ENCODE measurements at places on chromosomes 11 and 22.

DNA sequence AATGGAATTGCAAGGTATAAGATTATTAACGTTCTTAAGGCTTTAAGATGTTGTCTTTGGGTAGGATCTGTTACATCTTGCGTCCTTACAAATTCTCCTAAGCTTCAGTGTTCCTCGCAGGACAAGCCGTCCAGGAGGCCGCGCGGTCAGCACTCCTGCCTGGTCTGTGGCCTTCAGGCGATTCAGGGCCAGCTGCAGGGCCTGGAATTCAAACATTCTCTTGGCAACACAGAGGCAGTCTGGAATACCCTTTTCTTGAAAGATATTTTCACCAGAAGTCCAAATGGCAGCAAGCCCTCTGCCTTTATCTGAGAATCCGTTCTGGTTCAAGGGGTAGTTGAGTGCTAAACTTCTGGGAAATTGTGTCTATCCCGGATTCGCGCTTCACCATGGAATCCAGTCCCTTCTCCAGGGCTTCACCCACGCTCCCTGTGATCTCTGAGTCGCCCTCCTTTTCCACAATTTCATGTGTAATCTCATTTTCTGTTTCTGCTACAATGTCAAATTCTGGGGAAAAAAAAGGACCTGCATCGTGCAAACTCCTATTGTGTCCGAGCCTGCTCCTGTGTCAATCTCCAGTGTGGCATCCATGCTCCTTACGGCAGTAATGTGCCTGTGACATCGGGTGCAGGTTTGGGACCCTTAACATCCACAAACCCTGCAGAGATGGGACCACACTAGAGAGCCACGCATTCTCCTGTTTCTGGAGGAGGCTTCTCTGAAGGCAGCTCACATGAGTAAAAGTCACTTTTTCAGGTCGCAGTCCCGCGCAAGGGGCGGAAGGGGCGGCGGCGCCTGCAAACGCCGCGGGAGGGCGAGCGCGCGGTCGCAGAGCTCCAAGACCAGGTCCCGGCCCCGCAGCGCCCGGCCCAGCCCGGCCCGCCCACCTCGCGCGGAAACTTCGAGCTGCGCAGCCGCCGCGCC lies 25.4 kb upstream of the SORL1 start:
- DNase-seq, result no peak

DNA sequence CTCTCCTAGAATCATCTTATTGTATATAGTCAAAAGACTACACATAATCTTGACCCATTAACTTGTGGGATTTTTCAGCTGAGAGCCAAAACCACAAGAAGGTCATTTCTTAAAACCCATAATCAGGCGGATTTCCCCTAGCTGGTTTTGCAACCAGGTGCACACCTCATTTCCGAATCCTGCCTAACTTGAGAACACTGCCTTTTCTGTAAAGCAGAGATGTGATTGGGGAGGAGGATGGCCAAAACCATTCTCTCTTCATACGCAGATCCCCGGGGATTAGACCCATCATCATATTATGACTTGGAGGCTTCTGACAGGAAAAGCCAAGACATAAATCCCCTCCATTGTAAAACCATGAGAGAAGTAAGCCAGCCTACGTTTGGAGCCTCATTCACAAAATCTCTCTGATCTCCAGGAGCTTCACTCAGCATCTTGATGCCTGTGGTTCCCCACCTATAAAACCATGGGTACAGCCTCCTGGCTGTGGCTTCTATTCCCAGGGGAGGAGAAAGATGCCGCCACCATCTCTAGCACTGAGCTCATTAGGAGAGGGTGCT lies 191.3 kb downstream of the KIF18A start:
- DNase-seq, result peak; percentile 23

GRCh38 chr11:26993965-26994457 lies at the start of gene FIBIN:
FIBIN (plus strand) TSS chr11:26994112; CDS start chr11:26994527, 415 bp downstream.
- DNase-seq, result peak; percentile 70

GRCh38 chr11:19886498-19886897 lies 173.9 kb downstream of the NAV2 start:
- no peak for DNase-seq

DNA sequence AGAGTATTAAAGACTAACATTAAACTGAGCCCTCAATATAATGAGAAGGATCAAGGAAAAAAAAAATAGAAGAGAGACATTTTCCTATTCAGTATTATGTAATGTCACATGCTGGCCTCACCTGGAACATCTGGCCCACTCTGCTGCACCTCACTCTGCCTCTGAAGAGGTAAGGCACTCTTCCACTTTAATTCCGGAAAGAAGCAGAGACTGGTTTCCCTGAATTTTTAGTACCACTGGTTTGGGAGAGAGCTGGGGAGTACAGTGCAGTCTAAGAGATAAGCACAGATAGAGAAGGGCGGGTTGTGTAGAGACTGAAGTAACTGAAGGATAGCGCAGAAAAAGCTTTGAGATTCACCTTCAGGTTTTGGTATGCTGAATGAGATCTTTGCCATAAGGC lies 178.7 kb downstream of the SOX6 start:
- DNase-seq, result no peak

DNA sequence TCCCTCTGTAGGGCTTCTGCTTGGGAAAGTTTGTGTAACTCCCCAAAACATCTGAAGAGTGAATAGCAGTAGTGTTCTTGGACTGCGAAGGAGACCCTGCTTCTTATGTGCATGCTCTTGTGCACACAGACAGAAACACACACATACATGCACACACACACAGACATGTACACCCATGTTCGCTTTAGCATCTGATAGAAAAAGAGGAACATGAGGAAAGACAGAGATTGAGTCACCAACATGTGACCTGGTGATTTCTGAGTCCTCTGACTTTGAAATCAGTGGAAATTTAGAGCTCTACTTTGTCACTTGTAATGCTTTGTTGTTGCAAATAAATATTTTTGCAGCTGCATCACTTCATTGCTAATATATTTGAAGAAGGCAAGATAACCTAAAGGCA lies 23.8 kb downstream of the CD44 start:
- DNase-seq, result peak; percentile 47

GRCh38 chr22:27930331-27931060 lies 11.4 kb upstream of the PITPNB start:
- peak; percentile 35 for DNase-seq

- DNase-seq, result peak; percentile 71
These were observed 7.4 kb downstream of the CNTF start for GRCh38 chr11:58629857-58630256.

- no peak for DNase-seq
These were observed 6.4 kb downstream of the ACRV1 start for GRCh38 chr11:125674210-125674609.

DNA sequence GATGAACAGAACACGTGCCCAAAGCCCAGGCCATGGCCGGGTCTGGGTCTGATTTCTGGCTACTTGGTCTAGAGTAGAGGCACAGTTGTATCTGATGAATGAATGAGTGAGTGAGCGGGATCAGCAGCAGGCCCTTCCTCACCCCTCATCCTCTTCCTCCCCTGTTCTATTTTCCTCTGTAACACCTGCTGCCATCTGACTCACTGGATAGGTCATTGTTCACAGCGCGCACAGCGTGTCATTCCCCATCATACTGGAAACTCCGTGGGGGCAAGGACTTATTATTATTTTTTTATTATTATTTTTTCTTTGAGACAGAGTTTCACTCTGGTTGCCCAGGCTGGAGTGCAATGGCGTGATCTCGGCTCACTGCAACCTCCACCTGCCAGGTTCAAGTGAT lies 13.9 kb downstream of the NCF4 start:
- no peak for DNase-seq

DNA sequence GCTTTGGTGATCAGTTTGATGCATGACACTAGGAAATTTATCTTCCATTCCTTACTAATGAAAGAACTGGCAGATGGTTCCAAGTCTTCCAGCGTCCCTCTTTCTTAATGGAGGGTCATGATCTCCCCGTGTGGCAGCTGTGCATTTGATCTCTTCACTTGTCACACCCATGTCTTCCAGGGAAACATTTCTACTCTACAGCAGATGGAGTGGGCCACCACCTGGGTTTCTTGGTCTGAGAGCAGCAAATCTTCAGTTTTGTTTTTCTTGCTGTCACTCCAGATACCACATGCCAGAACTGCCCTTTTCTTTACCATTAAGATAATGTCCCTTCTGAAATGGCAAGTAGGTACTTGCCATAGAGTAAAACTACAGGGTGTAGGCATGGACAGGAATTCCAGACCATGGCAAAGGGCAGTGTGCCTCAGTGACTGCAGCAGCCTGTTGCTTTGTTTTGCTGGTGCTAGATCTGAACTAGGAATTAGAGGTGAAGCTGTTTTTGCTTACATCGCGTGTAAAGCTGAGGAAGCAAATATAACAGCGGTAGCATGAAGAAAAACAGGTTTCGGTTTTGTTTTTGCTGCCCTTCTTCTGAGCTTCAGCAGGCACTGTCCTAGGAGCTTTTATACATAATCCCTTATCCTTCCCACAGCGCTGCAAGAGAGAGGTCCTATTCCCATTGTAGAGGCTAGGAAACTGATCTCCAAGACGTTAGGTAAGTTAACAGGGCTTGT lies 20.7 kb upstream of the C11orf96 start:
- DNase-seq, result no peak

DNA sequence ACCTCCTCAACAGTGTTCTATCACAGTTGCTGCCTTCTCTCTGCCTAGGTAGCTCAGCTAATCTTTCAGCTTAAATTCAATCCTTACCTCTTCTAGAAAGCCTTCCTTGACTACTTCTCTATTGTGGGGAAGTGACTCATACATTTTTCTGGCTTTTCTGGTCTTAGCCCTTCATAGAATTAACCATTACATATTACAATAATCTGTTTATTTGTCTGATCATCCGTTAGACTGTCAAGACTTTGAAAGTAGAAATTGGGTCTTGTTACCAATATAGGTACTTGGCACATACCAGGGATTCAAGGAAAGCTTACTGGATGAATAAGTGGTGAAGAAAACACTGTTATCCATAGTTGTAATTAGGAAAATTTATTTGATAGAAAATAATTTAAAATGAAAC lies 89.6 kb downstream of the FANCF start:
- DNase-seq, result no peak

GRCh38 chr11:128026596-128026995 lies 560.8 kb downstream of the ETS1 start:
- DNase-seq, result peak; percentile 98

DNA sequence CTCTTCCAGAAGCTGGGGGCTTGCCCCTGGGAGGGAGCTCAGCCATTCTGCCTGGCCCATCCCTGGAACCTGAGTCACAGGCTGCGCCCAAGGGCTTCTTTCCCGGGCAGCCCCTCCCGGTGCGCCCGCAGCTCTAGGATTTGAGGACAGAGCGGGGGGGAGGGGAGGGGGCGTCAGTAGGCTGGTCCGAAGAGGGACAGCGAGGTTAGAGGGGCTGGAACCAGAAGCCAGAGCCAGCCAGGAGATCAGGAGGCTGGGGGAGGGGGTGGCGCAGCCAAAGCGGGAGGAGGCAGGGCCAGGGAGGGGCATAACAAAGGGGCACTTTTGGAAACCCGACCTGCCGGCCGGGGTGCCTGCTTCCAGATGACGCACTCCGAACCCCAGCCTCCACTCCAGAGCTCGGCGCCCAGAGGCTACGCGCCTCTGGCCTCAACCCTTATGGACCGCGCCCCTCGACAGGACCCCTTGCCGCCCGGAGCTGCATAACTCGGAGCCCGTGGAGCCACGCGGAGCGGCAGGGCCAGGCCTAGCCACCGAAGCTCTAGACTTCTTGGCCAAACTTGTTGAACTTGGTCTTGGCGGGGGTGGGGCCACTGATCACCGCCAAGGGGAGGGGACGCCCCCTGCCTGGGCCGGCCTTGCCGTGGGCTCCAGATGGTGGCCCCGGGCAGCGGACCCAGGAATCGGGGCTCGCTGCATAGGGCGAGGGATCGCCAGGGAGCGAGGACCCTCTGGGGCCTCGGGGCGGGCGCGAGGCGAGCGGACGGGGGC lies 744 bp downstream of the PACSIN3 start:
- DNase-seq, result peak; percentile 37

- DNase-seq, result no peak
These were observed 20.2 kb downstream of the CBX7 start for GRCh38 chr22:39132281-39132680.

- no peak for DNase-seq
These were observed 131.0 kb upstream of the LDLRAD3 start for GRCh38 chr11:35812828-35813227.

- DNase-seq, result no peak
These were observed 192.8 kb downstream of the WNT11 start for GRCh38 chr11:76013526-76013925.

DNA sequence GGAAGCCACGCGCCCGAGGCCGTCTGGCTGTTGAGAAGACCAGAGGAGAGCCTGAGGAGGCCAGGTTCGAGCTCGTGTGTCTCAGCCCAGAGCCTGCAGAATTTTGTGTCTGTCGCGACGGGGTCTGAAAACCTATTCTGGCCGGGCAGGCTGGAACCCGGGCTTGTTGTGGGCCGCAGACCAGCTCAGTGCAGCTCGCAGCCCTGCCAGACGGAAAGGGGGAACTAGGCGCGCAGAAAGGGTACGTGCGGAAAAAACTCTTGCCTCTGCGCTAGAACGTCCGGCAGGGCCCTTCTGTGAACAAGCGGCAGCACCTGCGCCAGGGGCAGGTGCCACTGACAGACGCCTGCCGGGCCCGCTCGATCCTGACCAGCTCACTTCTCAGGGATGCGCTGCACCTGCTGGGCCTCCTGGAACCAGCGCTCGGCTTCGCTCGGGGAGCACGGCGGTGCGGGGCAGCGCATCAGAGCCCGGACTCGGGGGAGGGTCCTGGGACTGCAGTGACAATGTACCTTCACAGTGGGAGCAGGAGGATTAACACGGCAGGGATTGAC lies 409.3 kb downstream of the BRD1 start:
- DNase-seq, result no peak

- DNase-seq, result no peak
These were observed 3.6 kb downstream of the DUSP8 start for GRCh38 chr11:1568441-1568911.

- peak; percentile 40 for DNase-seq
These were observed 32.4 kb downstream of the EIF3F start for GRCh38 chr11:8019314-8020243.

- DNase-seq, result no peak
These were observed 1.2 kb upstream of the TBC1D10A start for GRCh38 chr22:30327864-30328345.

DNA sequence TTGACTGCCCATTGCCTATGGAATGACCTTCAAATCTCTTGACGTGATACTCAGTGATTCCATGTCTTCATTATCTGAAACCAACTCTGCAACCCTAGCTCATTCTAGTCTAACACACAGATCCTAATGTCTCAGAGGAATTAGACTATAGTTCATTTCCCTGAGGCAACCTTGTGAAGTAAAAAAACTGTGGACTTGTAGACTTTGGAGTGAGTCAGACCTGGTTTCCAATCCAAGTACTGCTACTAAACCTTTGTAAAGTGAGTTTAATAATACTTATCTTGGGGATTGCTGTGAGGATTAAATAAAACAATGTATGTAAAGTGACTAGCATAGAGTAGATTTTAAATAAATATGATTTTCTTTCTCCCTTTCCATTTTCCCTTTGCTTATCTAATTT lies 226.1 kb downstream of the BLID start:
- DNase-seq, result peak; percentile 73

DNA sequence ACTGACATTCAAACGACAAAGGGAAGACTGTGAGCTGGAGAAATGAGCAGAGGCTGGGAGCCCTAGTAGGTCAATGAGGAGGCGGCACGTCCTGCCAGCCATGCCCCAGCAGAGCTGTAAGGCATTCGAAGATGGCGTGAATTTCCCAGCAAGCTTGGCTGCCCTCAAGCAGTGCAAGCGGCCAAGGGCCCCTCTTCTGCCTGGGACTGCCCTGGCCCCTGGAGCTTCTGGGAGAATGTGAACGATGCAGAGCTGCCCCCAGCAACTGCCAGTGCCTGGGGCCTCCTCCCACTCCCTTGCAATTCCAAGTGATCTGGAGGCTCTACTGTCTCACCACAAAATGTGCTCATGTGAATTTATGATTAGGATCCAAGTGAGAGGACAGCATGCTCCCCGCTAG lies 4.3 kb downstream of the PPM1F start:
- no peak for DNase-seq

Data from IMR-90 (cell line).